ENCODE measurements at places on chromosomes 3 and 15.

- DNase-seq, result no peak
Measured at GRCh38 chr15:92098869-92099268, 245.4 kb downstream of the SLCO3A1 start.

GRCh38 chr3:100254168-100254777 lies 6.5 kb upstream of the TBC1D23 start:
- DNase-seq, result peak; percentile 42

GRCh38 chr15:39330061-39330460 lies 250.8 kb upstream of the THBS1 start:
- no peak for DNase-seq

DNA sequence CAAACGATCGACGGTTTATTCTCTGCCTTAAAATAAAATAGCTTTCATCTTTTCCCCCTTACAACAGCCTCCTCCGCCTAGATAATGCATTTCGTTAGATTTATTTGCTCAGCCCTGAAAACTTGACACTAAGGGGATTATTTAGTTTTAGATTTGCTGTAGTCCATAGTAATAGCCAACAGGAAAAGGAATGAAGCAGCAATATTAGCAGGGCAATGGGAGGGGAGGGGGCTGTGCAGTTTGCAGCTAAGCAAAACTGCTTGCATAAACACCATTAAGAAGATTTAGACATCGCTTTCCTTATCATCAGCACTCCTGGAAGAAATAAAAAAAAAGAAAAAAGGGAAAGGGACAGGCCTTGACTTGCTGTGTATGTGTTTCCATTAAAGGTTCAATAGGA lies 286.5 kb upstream of the SOX14 start:
- DNase-seq, result no peak

- peak; percentile 38 for DNase-seq
Measured at GRCh38 chr15:71043373-71043772, 71.9 kb upstream of the THSD4 start.

- no peak for DNase-seq
Measured at GRCh38 chr15:40746916-40747418, 8.1 kb downstream of the RMDN3 start.

- DNase-seq, result peak; percentile 66
Measured at GRCh38 chr3:139353920-139354556, 10.2 kb downstream of the MRPS22 start.

DNA sequence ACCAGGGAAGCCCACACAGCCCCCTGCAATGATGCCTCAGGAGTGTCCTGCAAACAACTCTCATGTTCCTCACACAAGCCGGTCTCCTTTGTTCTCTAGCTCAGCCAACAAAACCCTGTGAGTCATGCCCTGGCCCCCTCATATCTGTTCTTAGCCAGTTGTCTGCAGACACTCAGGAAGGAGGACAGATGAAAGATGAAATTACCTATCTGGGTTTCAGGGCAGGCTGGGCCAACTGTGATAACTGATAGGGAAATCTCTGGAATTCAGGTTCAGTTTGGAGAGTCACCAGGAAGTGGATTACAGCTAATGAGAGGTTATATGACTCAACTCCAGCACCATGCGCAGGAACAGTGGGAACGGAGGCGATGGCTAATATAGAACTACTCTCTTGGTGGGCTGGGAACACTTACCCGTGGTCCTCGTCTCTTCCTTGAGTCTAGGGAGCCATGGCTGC lies 352.0 kb upstream of the ADAMTS9 start:
- DNase-seq, result peak; percentile 13

DNA sequence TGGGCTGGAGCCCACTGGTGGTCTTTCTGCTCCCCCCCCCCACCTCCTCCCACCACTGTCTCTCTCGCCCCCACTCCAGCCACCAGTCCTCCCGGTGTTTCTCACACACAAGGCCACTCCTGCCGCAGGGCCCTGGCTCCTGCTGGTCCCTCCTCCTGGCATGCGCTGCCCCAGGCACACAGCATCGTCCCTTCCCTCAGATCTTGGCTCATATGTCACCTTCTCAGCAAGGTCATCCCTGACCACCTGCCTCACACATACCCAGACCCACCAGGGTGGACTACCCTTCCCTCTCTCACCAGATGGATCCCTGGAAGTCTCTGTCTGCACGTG lies 101.5 kb upstream of the IQSEC1 start:
- no peak for DNase-seq

DNA sequence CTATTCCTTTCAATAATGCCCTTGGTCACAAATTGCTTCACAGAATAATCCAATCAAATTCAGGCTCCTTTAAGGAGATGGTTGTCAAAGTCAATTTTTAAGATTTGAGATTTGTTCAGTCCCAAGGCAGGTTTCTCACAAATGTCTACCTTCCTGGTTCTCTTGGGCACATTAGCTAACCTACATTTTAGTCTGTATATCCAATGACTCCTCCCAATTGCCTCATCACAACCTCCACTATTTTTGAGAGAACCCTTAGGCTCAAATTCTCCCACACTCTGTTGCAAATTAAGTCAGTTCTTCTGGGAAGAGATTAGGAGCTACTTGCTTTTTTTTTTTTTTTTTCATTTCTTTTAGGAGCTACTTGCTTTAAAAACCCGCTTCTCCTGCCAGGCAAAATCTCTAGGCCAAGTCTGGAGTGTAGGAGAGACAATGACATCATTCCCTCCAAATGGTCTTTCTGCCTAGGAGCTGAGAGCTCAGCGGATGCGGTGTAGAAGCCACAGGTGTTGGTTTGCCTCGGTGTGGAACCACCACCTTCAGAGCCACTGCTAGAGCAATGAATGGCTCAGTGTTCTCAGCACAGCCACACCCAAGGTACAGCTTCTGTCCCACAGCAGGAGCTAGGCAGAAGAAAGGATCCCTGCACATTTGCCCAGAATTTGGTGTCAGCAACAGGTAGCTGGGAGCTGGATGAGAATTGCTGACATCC lies 10.0 kb upstream of the INO80 start:
- DNase-seq, result no peak

DNA sequence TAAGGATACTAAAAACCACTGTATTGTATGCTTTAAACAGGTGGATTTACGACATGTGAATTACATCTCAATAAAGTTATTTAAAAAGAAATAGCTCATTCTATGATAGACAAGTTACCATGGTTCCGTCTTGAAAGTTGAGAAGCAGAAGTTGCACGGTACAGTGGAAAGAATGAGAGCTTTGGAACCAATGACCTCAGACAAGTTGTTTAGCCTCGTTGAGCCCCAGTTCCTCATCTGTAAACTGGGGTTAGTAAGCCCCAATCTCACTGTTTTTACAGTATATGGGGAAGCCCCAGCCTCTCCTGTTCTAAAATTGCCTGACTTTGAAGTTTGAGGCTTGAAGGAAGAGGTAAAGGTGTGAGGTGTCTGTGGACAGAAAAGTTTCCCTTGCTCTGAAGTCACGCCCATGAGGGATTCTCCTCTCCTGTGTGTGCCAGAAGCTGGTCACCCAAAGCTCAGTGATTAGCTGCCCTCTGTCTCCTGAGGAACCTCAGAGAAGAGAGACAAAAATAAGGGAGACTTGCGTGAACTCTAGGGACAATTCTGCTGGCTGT lies 10.0 kb downstream of the CRYGS start:
- no peak for DNase-seq

- no peak for DNase-seq
Measured at GRCh38 chr15:92674347-92674746, 18.8 kb upstream of the FAM174B start.

GRCh38 chr3:169966951-169967915 lies 626 bp downstream of the SEC62 start:
- peak; percentile 24 for DNase-seq

GRCh38 chr3:113018536-113019181 lies 27.9 kb downstream of the GTPBP8 start:
- no peak for DNase-seq

GRCh38 chr3:157700405-157700804 lies 197.2 kb upstream of the VEPH1 start:
- DNase-seq, result peak; percentile 17

DNA sequence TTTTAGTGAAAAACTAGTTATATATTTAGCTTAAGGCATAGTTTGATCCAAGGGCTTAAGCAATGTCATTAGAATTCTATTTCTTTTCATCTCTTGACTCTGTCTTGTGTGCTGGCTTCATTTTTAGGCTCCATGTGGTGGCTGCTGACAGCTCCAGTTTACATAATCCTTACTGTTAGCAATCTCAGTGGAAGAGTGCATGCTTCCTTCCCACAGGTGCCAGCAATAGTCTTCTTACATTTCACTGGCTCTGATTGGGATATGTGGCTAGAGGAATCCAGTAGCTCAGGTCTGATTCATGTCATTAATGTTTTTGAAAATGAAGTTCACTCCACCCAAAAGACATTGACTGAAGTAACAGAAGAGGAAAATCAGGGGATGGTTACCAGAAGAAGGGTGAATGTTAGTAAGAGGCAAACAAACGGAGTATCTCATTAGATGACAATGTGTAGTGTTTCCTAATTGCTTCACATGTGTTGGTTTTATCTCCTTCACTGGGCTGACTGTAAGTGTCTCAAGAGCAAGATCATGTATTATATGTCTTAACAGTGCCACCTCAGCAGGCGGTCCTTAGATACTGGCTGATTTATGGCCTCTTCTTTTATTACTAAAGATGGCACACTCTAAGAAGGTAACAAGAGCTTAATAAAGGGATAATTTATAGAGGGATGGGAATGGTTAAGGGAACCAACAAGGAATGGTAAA lies 25.6 kb upstream of the TCF12 start:
- no peak for DNase-seq

DNA sequence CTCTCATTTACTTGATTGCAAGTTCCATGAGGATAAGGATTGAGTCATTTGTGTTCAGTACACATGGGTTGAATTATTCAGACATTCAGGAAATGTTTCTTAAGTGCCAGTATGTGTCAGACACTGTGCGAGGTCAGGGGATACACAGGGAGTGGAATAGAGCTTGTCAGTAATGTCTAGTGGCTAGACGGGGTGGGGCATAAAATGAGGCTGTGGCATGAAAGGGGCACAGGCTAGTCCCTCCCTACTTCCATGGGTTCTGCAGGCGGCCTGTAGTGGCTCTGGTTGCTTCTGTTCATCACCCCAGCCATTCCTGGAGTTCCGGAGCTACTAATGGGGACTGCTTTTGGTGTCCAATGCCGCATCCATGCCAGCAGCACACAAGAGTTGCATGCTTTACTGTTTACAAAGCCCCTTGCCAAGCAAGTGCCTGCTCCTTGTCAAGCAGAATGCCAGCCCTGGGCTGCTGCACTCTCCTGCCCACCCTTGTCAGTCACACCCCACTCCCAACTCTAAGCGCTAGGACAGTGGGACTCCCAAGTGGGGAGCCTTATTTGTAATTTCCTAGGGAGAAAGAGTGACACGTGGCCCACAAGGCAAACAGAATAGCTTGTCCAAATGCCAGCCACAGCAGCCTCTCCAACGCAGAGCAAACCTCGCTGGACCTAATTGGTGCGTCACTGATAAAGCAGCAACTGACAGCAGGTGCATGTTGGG lies 70.8 kb downstream of the RAB11A start:
- peak; percentile 80 for DNase-seq

DNA sequence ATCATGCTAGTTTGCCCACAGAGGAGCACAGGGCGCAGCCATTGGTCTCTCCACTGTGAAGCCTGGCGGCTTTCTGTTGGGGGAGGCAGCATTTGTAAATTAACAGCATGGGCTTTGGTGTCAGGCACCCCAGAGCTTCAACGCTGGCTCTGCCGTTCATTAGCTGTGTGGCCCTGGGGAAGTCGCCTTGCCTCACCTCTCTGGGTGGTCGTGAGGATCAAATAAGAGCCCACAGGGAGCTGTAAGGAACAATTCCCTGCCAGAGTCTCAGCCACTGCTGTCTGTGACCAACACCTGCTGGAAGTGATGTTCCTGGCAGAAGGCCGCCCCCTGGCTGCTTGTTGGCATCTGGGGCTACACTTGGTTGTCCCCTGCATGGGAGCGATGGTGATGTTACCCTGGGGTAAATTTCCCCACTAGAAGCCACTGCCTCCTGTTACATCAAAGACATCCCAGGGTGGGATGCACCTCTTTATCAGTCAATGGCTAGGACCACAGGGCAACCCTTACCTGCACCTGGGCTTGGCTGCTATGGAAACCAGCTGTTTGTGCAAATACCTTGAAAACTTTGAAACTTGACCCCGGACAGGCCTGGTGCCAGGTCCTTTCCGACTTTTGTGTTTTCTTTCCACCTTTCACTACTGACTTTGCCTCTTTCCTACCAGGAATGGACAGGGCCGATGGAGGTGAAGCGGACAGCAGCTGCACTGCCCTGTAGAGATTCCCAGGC lies 36.9 kb downstream of the DNASE1L3 start:
- DNase-seq, result no peak

- DNase-seq, result no peak
Measured at GRCh38 chr3:169060037-169060436, 603.5 kb downstream of the MECOM start.

- peak; percentile 93 for DNase-seq
Measured at GRCh38 chr3:5022966-5023776, 43.9 kb downstream of the BHLHE40 start.

DNA sequence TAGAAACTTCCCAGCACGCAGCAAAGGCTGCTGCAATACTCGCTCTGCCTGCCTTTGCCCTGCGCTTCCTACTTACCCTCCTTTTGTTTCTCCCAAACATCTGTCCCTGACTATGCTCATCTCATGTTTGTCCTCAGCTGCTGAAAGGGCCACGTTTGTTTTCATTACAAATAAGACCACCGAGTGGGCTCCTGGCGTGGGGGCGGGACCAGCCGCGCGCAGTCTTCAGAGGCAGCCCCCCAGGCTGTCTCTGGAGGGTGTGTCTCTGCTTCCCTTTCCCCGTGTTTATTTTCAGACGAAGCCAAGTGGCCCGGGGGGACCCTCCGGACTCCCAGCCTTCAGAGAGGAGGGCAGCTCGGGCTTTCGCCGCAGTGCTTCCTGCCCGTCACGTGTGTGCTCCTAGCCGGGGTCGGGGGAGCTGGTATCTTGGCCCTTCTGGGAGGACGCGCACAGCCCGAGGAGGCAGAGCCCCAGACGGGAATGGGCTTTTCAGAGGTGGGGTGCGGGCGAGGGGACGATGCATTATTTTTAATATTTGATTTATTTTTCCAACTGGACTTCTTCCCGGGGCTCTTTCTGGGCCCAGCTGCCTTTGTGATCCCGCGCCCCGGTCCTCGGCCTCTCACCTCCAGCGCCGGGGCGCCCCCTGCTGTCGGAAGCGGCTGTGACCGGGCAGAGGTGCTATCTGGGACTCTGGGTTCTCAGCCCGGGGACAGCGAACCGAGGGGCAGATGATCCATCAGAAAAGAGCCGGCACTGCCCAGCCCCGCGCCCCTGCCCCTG lies 70.0 kb upstream of the CGNL1 start:
- DNase-seq, result peak; percentile 77

DNA sequence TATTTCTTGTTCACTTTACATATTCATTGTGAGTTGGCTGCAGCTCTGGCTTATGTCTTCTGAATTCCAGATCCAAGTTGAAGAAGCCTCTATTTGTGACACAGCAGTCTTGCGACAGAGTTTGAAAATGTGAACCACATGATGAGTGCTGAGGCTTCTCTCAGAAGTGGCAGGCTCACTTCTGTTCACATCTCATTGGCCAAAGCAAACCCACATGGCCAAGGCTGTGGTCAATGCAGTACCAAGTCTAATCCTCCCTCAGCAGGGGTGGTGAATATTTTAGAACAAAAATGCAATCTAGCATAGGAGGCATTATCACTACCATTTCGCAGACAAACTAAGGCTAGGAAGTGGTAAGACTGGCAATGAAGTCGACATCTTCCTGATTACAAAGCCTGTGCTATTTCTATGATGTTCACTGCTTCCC lies 45.2 kb downstream of the CDCP1 start:
- DNase-seq, result no peak

GRCh38 chr3:42652251-42652610 lies 1.3 kb upstream of the ZBTB47 start:
- no peak for DNase-seq

GRCh38 chr3:158339638-158340037 lies 229.7 kb downstream of the RSRC1 start:
- no peak for DNase-seq

- no peak for DNase-seq
Measured at GRCh38 chr3:35721628-35722027, 82.3 kb downstream of the ARPP21 start.
